ENCODE measurements at places on chromosomes 5 and 9. TPM values are rescaled to one million over a fixed set of nuclear protein-coding genes. Genes with fewer than 3 reads are reported as not detected.

GRCh38 chr5:2381070-2381469, 370.4 kb downstream of the IRX2 start:
- no peaks in the 10 kb centered on the region for H3K36me3 ChIP-seq
- DNase-seq = no peak
- no peak overlapping the region for H3K27ac ChIP-seq
- H3K4me3 ChIP-seq = no peak overlapping the region

DNA sequence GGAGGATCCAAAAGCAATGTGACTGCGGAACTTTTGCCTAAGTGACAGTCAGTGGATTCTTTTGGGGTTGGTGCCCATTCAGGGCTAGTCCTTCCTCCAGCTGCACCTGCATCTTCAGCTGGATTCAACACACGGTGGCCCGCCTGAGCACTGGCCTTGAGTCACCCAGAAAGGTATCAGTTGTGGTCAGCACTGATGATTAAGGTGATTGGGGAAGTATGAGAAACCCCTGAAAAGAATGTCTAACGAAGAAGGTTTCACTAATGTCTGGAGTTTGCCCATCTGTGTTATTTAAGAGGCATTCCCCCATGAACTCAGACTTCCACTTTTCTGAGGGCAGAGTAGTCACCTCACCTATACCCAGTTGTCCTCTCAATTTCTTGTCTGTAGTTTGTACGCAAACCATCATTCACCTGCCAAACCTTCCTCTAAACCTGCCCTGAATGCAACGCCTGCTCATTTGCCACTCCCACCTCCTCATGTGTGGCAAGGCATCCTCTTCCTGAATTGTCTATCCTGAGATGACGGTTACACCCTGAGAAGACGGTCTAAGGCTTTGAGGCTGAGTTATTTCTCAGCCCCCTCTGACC, 27.2 kb downstream of the CSF2 start:
- H3K4me3 ChIP-seq = peak overlapping the region; percentile 21
- H3K4me1 ChIP-seq = peaks cover 90% of the 10 kb centered on the region
- DNase-seq = no peak
- H3K27ac ChIP-seq = peak overlapping the region; percentile 95
- H3K36me3 ChIP-seq = peaks cover 5% of the 10 kb centered on the region

DNA sequence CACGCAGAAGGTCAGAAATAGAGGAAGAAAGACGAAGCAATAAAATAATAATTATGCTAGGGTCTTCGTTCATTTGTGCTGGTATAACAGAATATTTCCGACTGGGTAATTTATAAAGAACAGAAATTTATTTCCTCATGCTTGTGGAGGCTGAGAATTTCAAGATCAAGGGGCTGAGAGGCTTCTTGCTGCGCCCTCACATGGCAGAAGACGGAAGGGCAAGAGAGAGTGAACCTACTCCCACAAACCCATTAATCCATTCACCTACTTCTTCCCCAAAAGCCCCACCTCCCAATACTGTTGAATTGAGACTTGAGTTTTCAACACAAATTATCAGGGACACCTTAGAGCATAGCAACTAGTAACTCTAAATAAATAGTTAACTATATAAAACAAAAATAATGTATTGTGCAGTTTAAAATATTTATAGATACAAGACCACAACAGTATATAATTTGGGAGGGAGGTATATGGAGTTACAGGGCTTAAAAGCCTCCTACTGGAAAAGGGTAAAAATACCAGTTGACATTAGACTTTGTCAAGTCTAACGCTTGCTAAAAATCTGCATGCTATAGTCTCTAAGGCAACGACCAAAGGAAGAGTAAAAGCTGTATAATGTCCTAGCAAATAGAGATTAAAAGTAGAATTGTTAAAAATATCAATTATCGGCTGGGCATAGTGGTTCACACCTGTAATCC, 40.3 kb upstream of the NAA35 start:
- DNase-seq = peak; percentile 50
- no peak overlapping the region for H3K4me3 ChIP-seq
- H3K36me3 ChIP-seq = no peaks in the 10 kb centered on the region
- H3K27me3 ChIP-seq = peaks cover 5% of the 10 kb centered on the region

Gene IFNA21
- not detected for total RNA-seq

DNA sequence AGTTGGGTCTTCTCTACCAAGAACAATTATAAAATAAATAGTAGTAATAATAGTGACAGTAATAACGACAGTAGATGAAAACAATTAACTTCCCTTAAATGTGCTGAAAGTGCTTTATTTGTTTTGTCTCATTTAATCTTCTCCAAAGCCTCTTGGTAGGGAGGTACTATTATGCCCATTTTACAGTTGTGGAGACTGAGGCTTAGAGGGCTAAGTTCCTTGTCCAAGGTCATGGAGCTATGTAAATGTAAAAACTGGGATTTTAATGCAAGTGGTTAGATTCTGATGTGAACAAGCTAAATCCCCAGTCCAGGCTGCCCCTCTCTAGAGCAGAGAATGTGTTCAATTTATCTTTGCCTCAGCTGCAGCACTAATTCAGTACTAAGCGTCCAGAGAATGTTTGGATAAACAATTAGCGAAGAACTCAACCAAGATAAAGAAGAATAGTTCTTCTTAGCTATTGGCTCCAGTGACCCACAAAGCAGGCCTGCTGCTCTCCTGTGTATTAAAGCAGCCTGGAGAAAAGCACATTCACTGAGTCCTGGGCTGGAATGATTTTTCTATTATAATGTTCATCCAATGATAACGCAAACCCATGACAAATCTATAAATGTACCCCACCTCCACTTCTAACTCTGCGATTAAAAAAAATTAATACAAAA, 68.8 kb downstream of the NPR3 start:
- H3K36me3 ChIP-seq = no peaks in the 10 kb centered on the region
- H3K4me3 ChIP-seq = no peak overlapping the region
- no peaks in the 10 kb centered on the region for H3K27me3 ChIP-seq
- H3K4me1 ChIP-seq = no peaks in the 10 kb centered on the region

DNA sequence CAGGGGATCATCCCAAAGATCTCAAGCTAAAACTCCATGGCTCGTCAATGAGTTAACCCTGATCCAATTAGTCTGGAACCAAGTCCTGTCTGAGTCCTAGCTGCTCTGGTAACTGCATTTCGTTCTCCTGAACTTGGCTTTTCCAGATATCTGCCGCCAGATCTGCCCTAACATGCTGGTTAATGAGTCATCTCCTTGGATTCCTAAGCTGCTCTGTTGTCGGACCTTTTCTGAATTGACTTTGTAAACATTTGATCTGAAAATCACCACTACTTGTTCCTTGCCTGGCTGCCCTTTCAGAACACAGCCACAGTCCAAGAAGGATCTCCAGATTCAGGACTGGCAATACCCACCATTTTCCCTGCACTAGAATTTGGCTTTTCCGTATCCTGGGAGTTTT, 473.0 kb downstream of the ZSWIM6 start:
- no peaks in the 10 kb centered on the region for H3K36me3 ChIP-seq
- DNase-seq = no peak
- no peak overlapping the region for H3K4me3 ChIP-seq
- no peaks in the 10 kb centered on the region for H3K27me3 ChIP-seq
- no peaks in the 10 kb centered on the region for H3K4me1 ChIP-seq
- no peak overlapping the region for H3K27ac ChIP-seq

Gene NUDT12
- 1.1 TPM for total RNA-seq

Gene STPG3
- total RNA-seq = not detected

Gene ZCCHC9
- total RNA-seq = 30.6 TPM

- no peak for DNase-seq
- peaks cover 5% of the 10 kb centered on the region for H3K36me3 ChIP-seq
- H3K4me1 ChIP-seq = peaks cover 11% of the 10 kb centered on the region
- H3K4me3 ChIP-seq = no peak overlapping the region
- no peak overlapping the region for H3K27ac ChIP-seq
- H3K27me3 ChIP-seq = peaks cover 10% of the 10 kb centered on the region
These were observed 4.4 kb upstream of the FGD3 start for GRCh38 chr9:92942688-92943616.

- peaks cover 3% of the 10 kb centered on the region for H3K4me1 ChIP-seq
- no peak overlapping the region for H3K4me3 ChIP-seq
- H3K27me3 ChIP-seq = no peaks in the 10 kb centered on the region
- DNase-seq = no peak
- peaks cover 60% of the 10 kb centered on the region for H3K36me3 ChIP-seq
These were observed 21.7 kb downstream of the F2RL2 start for GRCh38 chr5:76601470-76601869.

DNA sequence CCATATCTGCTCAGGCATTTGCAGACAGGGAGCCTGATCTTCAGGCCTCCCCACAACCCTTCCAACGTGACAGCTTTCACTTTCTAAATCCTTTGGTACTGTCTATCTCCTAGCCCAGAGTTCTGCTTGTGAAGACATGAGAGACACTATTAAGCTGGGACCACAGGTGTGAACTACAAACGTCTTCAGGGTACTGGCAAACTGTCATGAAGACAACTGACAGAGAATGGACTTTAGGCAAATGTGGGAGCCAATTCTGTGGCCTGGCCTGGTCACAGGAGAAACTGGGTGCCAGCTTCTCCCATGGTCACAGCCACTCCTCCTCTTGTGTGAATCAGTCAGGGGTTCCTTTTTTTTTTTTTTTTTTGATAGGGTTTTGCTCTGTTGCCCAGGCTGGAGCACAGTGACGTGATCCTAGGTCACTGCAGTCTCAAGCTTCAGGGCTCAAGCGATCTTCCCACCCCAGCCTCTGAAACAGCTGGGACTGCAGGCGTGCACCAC, 10.4 kb downstream of the TRIM14 start:
- H3K36me3 ChIP-seq = peaks cover 72% of the 10 kb centered on the region
- H3K4me1 ChIP-seq = peaks cover 83% of the 10 kb centered on the region
- peak overlapping the region; percentile 39 for H3K4me3 ChIP-seq

Gene POU5F2
- 2.0 TPM for total RNA-seq

DNA sequence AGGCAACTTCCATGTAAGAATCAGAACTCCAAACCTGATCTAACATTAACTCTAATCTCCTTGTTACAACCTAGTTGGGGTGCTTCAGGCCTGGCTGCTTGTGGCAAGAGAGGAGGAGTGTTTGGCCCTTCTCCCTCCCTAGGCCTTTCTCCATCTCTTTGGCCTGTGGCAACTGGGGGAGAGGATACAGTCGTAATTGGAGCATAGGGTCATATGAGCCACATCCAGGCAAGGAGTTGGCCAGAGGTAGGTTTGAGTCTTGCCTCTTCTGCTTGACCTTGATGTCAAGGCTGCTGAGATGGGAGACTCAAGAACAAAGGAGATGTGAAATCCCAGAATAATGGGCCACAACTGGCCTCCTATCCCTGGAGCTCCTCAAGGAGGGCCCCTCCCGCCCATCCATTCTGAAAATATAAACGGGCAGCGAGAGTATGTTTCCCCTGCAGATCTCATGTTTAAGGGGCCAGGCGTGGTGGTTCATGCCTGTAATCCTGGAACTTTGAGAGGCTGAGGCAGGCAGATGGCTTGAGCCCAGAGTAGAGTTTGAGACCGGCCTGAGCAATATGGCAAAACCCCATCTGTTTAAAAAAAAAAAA, 59.3 kb upstream of the ANGPTL2 start:
- no peak overlapping the region for H3K4me3 ChIP-seq
- H3K36me3 ChIP-seq = no peaks in the 10 kb centered on the region
- H3K27me3 ChIP-seq = no peaks in the 10 kb centered on the region
- DNase-seq = no peak
- H3K4me1 ChIP-seq = no peaks in the 10 kb centered on the region

- peaks cover 4% of the 10 kb centered on the region for H3K4me1 ChIP-seq
- no peak overlapping the region for H3K4me3 ChIP-seq
These were observed 623.3 kb downstream of the HINT1 start for GRCh38 chr5:130541617-130542221.

DNA sequence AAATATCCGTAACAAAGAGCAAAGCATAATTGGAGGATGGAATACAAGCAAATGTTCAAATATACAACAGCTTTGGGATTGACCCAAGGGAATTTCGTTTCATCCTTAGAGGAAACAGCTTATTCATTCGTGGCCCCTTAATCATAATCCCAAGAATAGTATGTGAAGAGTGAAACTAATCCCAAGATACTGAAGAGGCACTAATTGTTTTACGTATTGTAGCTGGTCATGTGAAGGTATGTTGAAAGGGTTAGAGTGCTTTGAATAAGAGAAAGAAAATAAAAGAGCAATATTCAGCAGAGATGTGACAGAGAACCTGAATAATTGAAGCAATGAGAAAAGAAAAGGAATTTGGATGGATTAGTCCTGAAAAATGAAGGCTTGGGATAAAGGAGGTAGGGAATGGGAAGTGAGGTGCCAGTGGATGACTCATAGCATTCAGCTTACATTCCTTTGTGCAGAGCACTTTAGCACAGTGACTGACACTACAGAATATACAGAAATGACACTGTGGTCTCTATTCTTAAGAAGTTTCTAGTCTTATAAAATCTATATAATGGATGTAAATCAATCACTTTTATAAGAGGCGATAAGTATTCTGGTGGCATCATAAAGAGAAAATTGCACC, 221.9 kb downstream of the TLR4 start:
- no peaks in the 10 kb centered on the region for H3K36me3 ChIP-seq
- H3K4me3 ChIP-seq = no peak overlapping the region
- H3K27me3 ChIP-seq = no peaks in the 10 kb centered on the region
- no peaks in the 10 kb centered on the region for H3K4me1 ChIP-seq
- no peak overlapping the region for H3K27ac ChIP-seq

Gene ECSCR
- 0.28 TPM for total RNA-seq

DNA sequence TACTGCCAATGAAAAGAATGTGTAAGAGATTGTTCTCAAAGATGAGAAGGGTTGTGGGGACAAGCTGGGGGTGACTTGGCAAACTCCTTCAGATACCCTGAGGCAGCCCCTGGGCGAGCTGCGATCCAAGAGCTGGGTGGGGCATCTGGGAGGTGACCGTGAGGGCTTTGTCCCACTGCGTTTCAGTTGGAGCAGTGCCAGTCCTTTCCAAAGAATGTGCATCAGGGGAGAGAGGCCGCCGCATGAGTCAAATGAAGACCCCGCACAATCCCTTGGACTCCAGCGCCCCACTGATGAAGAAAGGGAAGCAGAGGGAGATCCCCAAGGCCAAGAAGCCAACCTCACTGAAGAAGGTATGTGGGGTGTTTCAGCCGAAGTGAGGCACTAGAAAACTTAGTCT, 28.4 kb downstream of the SECISBP2 start:
- no peak for DNase-seq
- no peaks in the 10 kb centered on the region for H3K27me3 ChIP-seq
- peaks cover 70% of the 10 kb centered on the region for H3K36me3 ChIP-seq
- peaks cover 22% of the 10 kb centered on the region for H3K4me1 ChIP-seq
- no peak overlapping the region for H3K4me3 ChIP-seq
- no peak overlapping the region for H3K27ac ChIP-seq

DNA sequence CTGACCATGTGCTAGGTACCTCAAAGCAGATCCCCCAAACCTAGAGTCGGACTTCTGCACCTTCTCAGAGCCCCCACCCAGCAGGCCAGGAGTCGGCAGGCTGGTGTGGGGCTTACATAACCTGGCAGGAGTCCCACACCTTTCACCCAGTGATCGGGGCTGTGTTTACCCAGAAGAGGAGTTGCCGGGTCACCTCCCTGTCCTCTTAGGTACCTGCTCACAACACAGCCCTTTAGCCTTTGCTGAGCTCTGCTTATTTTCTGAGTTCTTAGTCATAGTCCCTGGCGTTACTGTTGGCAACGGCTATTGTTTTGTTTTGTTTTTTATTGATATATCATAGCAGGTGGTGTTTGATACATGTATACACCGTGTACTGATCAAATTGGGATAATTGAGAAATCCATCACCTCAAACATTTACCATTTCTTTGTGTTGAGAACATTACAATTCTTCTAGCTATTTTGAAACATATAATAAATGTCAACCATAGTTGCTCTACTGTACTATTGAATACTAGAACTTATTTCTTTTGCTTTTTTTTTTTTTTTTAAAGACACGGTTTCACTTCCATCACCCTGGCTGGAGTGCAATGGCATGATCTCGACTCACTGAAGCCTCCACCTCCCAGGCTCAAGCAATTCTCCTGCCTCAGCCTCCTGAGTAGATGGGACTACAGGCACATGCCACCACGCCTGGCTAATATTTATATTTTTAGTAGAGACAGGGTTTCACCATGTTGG, 10.4 kb upstream of the EEIG1 start:
- no peaks in the 10 kb centered on the region for H3K27me3 ChIP-seq
- H3K4me3 ChIP-seq = no peak overlapping the region
- no peak overlapping the region for H3K27ac ChIP-seq
- no peaks in the 10 kb centered on the region for H3K36me3 ChIP-seq
- H3K4me1 ChIP-seq = no peaks in the 10 kb centered on the region
- DNase-seq = no peak
